ENCODE measurements at places on chromosomes 2 and 18.

DNA sequence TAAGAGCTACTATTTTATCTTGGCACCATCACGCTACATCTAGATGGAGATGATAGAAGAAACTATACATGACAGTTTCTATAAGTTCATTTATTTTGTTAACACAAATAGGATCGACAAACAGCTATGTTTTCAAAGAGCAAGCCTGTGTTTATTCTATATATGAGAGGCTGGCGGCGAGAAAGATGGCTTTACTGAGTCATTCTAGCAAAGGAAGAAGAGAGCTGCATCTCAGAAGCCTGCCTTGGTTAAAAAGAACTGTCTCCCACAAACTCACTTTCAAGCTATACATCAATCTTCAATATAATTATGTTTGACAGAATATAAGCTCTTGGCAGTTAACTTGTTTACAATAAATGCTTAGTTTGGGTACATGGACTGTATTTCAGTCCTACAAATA, 13.0 kb downstream of the SATB2 start:
- DNase-seq: no peak

DNA sequence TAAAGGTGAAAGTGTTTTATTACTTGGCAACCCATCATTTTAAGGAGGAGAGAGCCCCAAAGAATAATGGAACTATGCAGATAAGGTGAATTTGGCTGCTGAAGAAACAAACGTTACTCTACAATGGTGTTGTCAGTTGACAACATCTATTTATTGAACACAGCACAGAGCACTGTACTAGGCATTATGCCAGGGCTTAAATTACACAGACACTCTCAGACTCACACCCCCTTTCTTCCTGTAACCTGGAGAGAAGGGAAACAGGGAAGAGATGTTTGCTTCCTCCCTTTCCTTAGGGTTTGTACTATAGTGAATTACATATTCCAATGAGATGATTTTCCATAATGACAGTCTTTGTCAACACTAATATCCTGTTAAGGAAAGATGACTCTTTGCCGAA, 94.0 kb upstream of the ATP5MC3 start:
- DNase-seq: no peak

- no peak for DNase-seq
Observed at GRCh38 chr18:10872304-10872703, 277.1 kb downstream of the PIEZO2 start.

GRCh38 chr2:106130251-106130998, 63.7 kb downstream of the UXS1 start:
- no peak for DNase-seq

GRCh38 chr2:3288470-3289170, 89.0 kb downstream of the EIPR1 start:
- DNase-seq: no peak

GRCh38 chr2:240400371-240401161, 34.9 kb upstream of the GPC1 start:
- DNase-seq: no peak

GRCh38 chr2:229422063-229422462, 151.0 kb upstream of the PID1 start:
- no peak for DNase-seq

GRCh38 chr2:62396880-62397279, 109.1 kb downstream of the TMEM17 start:
- DNase-seq: no peak

GRCh38 chr2:217795067-217795466, 207.7 kb downstream of the TNS1 start:
- no peak for DNase-seq

- no peak for DNase-seq
Observed at GRCh38 chr18:22830511-22830910, 102.6 kb upstream of the RBBP8 start.

GRCh38 chr2:214649440-214650205, 159.9 kb downstream of the BARD1 start:
- no peak for DNase-seq

DNA sequence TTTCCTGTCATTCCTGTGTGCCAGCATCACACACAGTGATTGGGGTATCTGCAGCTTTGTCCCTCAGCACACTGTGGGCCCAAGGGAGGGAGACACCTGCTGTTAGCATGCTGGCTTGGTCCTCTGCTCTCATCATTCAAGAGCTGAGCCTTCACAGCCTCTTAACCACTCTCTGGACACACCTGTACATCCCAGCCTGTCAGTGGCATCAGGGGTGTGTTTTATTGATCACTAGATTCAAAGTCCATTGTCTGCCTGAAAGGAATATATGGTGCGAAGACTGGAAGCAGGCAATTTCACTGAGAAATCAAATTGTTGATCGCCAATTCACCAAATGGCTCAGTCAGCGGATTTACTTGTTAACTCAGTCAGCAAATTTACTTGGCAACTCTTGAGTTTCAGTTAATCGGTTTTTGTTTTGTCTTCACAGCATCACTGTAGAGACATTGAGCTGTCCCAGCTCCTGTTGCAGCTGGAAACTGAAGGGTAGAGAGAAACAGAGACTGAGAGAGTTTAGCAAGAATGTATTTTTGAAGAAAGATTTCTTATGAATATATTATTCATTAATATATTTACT, 56.3 kb upstream of the TMEM200C start:
- no peak for DNase-seq

- no peak for DNase-seq
Observed at GRCh38 chr18:3279201-3280185, 17.6 kb downstream of the MYL12B start.

GRCh38 chr2:94982675-94983074, 42.8 kb upstream of the MAL start:
- no peak for DNase-seq

- no peak for DNase-seq
Observed at GRCh38 chr2:635687-636621, 41.3 kb downstream of the TMEM18 start.

All from KBM-7 (cell line).